ENCODE measurements at places on chromosomes 16 and 17. TPM values are rescaled to one million over a fixed set of nuclear protein-coding genes. Genes with fewer than 3 reads are reported as not detected.

DNA sequence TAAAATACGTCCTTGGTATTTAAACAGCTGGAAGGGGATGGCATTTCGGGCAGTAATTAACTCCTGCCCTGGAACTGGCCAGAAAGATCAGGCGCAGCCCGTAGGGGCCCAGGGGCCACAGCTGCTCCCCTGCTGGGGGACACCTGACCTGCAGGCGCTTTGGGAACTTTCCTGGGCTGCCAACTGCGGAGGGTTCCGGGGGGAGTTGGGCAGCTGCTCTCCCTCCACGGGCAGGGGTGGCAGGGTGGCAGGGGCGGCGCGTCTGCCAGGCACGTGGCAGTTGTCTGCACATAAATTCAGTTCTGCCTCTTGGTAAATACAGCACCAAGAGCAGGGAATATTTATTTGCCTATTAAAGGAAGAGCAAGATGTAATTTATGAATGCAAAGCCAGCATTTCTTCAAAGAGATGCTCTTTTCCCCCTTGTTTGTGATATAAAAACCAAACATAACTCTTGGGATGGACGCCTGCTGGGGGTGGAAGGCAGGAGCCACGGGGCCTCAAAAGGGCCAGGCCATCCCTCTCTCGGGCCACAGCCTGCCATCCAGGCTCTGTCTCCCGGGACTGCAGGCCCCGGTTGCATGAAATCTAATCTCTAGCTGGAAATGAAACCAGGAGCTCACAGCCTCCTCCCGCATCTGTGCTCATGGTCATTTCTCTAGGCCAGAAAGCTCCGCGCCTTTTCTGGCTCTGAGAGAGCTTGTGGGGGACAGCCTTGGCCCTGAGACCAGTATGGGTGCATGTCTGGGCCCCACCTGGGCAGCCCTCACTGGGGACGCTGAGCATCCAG, 29.9 kb upstream of the CHMP6 start:
- no peak for DNase-seq

- DNase-seq, result no peak
These were observed 24.7 kb downstream of the NTAN1 start for GRCh38 chr16:15031179-15031578.

- peak; percentile 25 for DNase-seq
These were observed 36.2 kb downstream of the STH start for GRCh38 chr17:46035112-46035818.

DNA sequence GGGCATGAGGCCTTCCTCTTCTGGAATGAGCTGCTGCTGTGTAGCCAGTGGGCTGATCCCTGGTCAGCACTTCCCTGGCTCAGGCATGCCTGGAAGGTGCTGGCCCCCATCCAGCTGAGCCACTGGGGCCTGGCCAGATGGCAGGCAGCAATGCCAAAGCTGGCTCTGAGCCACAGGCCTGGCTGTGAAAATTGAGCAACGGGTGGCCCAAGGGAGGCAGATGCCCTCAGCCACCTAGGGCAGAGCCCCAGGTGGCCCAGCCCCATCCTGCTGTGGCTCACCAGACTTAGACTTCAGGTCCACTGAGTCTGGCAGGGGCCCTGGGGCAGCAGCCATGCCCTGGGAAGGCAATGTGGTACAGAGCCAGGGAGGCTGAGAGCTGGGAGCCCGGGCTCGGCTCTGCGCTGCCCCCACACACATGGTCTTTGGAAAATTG, 8.5 kb upstream of the CRHR1 start:
- peak; percentile 42 for DNase-seq

- no peak for DNase-seq
These were observed 80.1 kb upstream of the RPL38 start for GRCh38 chr17:74123350-74123749.

DNA sequence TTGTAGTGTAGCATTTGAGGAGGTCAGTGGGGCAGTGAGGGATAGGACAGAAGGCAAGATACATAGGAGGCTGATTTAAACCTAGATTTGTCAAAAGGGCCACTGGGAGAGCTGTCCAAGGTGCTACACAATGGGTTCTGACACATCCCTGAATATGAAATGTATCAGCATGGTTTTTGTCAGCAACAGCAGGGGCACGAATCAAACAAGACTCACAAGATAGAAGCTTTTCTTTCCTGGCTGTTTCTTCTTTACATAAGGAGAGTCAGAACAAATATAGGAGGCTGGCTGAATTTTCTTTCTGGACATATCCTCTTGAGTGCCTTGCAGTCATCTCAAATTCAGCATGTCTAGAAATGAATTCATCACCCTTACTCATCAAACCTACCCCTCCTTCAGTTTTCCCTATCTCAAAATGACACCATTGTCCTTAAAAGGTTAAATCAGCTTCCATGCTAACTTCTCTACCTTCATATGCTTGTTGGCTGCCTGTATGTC, 130.5 kb downstream of the NPIPB5 start:
- DNase-seq, result peak; percentile 66

DNA sequence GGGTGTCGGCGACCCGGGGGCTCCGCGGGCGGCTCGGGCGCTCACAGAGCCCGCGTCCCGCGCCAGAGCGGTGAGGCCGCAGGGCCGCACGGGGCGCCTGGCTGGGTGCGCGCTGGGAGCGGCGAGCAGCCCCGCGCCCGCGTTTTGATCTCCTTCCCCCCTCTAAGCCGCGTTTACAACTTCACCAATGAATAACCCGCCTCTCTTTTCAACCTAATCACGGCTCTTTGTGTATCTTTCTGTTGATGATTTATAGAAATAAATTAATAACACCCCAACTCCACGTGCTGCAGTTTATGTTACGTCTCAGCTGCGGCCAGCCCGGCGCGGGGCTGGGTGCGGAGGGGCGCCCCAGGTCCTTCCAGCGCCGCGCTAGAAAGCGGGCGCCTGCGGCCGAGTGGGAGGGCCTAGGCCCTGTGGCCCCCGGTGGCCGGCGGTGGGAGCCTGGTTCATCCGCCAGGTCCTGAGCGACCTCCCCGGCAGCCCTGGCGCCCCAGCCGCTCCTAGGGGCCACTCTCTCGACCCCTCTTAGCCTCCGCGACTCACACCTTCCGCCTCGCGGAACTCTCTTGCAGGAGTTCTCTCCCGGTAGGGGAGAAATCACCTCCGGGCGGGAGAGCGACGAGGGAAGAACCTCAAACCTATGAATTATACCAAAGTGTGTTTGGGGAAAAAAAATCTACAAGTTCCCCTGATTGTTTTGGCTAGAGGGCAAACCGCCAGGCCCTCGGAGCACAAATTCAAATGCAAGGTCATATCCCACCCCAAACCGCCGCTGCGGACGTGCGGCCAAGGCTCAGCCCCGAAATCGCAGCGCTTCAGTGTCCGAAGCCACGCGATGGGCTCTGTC, 1.9 kb downstream of the HNF1B start:
- DNase-seq, result peak; percentile 94

- DNase-seq, result no peak
These were observed 72.9 kb downstream of the SLC5A11 start for GRCh38 chr16:24918641-24919040.

- no peak for DNase-seq
These were observed 45.5 kb upstream of the RBBP6 start for GRCh38 chr16:24493821-24494220.

DNA sequence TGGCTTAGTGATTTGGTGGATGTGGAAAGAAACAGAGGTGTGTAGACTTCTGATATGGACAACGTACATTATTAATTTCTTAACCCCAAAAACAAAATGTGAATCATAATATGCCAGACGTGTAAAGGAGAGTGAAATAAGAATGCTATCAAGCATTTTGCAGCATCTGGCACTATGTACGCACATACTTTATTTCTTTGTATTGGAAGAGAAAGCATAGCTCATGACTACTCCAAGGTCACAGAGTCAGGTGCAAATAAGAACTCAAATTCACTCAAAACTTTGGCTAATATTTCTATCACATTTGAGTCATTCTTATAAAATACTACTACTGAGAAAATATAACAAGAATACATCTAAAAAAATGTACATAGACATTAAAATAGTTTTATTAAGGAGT, 74.8 kb downstream of the TTC19 start:
- no peak for DNase-seq

GRCh38 chr17:34542700-34543336, 36.6 kb upstream of the TMEM132E start:
- DNase-seq, result peak; percentile 52

DNA sequence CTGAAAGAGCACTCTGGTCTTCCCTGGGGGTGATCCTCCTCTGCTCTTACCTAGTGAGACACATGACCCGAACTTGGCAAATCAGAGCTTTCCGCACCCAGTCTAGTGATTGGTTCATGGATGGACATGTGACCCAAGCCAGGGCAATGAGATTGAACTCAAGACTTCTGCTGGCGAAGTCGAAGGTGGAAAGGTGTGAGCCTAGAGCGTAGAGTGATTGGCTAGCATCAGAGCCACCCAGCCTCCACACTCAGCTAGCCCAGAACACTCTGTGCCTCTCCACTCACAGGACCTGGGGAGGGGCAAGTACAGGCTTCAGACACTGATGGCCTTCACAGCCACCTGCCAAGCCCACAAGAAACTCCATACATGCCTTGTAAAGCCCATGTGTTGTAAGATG, 17.6 kb downstream of the ATPAF2 start:
- no peak for DNase-seq

DNA sequence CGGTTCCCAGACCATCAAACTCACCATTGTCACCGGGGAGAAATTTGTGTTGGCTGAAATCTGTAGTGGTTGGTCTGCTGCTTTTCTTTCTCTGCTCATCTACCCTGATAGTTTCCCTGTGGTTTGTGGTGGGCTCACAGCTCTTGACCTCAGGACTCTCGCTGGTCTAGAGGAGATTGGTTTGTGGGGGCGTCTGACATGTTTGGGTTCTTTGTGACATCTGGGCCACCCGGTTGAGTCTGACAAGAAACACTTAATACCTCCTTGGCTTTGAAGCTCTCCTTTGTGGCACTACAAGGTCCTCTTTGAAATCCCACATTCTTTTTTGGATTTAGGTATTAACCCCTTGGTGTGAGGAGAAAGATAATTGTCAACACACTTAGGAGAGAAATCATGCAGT, 662.0 kb downstream of the WWOX start:
- no peak for DNase-seq

DNA sequence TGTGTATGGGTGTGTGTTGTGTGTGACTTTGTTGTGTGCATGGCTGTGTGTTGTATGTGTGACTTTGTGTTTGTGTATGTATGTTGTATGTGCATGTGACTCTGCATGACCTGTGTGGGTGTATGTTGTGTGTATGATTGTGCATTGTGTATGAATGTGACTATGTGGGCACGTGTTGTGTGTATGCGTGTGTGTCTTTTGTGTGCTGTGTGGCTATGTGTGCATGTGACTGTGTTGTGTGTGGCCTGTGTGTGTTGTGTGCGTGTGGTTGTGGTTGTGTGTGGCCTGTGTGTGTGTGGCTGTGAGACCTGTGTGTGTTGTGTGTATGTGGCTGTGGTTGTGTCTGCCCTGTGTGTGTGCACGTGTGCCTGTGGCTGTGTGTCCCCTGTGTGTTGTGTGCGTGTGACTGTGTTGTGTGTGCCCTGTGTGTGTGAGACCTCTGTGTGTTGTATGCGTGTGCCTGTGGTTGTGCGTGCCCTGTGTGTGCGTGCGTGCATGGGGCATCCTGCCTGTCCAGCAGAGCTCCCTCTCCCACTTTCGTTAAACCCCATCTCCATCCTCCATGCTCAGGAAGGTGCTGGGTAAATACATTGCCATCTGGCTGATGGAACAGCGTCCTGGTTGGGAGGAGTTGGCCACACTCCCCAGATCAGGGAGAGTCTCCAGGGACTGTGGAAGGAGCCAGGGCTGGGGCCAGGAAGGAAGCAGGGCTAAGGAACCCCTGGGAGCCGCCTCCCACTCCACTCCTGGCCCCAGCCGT, 90.1 kb upstream of the GSE1 start:
- DNase-seq, result no peak

GRCh38 chr17:40168262-40168832, 8.9 kb upstream of the RAPGEFL1 start:
- DNase-seq, result peak; percentile 70

GRCh38 chr17:49819138-49819537, 28.7 kb downstream of the TAC4 start:
- DNase-seq, result no peak

- DNase-seq, result peak; percentile 19
These were observed 31.1 kb downstream of the TRPV2 start for GRCh38 chr17:16446338-16446983.

The SCGB1C2 gene
- total RNA-seq, result not detected

The MRPL12 gene
- total RNA-seq, result 88.4 TPM

The TPSAB1 gene
- not detected for total RNA-seq

The CTRB1 gene
- not detected for total RNA-seq

The FAM171A2 gene
- total RNA-seq, result 3.0 TPM

The ZCCHC14 gene
- 8.6 TPM for total RNA-seq

The TSEN54 gene
- 108 TPM for total RNA-seq

The CACNG3 gene
- not detected for total RNA-seq

The MRPL27 gene
- 120 TPM for total RNA-seq

The STAC2 gene
- 0.28 TPM for total RNA-seq

All from HT-29 (cell line).